ENCODE measurements at places on chromosomes 3 and 15. TPM values are rescaled to one million over a fixed set of nuclear protein-coding genes. Genes with fewer than 3 reads are reported as not detected.

The LTF gene
- 5.0 TPM for total RNA-seq

DNA sequence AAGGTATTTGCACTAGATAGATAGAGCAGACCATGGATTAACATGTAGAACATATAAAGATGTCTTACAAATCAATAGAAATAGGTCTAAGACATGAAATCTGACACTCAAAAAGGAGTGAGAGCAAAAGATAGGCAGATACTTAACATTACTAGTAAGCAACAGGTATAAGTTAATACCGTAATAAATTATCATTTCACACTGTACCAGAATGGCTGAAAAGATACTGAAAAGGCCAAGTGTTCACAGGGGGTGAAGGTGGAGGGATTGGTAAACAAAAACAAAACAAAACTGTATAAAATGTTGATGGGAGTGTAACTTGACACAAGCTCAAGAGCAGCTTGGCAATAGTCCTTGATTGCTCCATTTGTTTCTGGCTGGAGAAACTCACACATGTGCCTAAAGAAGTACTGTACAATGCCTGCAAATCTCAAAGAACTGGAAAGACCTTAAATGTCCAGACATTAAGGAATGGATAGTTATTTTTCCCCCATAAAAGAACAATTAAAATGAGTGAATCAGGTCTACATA lies 3.5 kb downstream of the NSMCE3 start:
- H3K4me3 ChIP-seq, result no peak overlapping the region
- peaks cover 42% of the 10 kb centered on the region for H3K4me1 ChIP-seq
- no peak overlapping the region for H3K27ac ChIP-seq
- H3K36me3 ChIP-seq, result no peaks in the 10 kb centered on the region

DNA sequence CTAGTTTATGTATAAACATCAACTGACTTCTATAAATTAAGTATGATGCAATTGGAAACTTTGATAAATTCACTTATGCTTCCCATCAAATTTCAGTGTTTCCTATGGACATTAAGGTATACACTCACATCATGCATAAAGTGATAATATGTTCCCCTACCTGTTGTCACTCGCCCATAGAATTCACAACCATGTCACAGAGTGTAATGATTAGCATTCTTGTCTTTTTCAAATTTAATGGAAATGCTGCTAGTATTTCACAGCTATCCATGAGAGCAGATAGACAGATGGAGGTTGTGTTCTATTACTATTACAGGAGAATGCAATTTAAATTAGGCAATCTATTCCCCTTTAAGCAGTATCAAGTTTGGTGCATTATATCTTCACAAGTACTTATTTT lies 984 bp downstream of the PLSCR4 start:
- H3K27me3 ChIP-seq, result no peaks in the 10 kb centered on the region
- H3K27ac ChIP-seq, result peak overlapping the region; percentile 91
- no peak for DNase-seq
- peak overlapping the region; percentile 88 for H3K4me3 ChIP-seq

DNA sequence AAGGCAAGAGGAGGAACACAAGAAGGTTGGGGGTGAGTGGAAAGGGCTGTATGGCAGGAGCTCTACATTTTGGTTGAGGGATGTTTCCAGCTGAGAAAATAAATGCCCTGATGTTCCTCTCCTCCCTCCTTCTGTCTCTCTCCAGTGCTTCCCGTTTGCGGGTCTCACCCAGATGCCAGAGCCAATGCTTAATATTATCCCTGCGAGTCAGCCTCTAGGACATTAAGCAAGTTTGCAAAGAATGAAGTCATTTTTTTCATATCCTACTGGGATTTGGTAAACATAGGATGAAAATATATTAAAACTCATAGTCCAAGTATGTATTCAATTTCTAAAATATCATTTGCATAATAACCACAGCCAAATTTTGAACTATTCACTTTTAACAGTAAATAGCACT lies 295.9 kb downstream of the CADM2 start:
- no peak overlapping the region for H3K27ac ChIP-seq
- no peaks in the 10 kb centered on the region for H3K4me1 ChIP-seq
- no peaks in the 10 kb centered on the region for H3K27me3 ChIP-seq
- no peaks in the 10 kb centered on the region for H3K36me3 ChIP-seq

DNA sequence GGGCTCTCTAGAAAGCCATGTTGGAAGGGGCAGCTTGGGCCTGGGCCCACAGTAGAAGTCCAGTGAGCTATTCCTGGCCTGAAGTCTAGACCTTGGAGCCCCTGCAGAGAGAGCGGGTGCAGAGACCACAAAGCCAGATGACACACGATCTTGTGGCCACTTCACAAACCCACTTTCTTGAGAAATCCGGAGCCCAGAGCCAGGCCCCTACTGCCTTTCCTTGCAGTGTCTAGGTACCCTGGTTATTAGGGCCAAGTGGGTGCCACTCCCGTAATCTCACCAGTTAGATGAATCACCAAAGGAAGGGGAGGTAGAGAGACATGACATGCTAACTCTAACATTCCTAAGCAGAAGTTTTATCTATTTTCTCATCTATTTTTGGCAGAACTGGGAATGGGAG lies 72.5 kb upstream of the ADAMTSL3 start:
- no peak overlapping the region for H3K4me3 ChIP-seq
- no peaks in the 10 kb centered on the region for H3K27me3 ChIP-seq
- no peaks in the 10 kb centered on the region for H3K36me3 ChIP-seq
- no peaks in the 10 kb centered on the region for H3K4me1 ChIP-seq
- H3K27ac ChIP-seq, result no peak overlapping the region
- no peak for DNase-seq

DNA sequence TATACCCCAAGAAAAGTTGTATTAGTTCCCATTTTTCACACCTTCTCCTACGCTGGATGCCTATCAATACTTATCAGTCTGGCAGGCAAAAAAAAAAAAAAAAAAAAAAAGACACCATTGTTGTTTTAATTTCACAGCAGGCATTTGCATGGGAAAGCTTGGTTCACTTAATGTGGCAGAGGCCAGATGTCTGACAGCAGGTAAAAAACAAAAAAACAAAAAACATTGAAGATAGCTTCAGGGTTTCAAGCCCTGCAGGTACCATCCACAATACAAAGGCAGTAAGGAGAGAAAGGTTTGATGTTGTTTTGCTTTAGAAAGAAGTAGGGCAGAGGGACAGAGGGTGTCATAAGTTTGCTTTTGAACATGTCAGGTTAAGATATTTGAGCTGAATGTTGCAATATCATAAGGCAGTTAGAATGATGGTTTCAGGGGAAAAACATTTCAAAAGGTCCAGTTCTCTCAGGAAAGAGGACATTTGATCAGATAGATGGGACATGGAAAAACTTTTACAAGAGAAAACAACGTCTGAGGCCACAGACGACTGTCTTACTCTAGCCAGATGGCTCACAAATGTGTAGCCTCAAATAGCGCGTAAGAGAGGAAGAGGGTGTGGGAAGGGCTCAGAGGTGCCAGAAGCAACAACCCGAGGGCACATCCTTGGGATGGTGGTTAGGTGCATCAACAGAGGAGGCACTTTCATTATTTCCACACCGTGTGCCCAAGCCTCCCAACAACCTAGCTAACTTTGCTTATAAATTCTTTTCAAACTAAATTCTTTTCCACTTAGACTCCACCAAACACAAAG lies 25.7 kb downstream of the PCOLCE2 start:
- no peaks in the 10 kb centered on the region for H3K27me3 ChIP-seq
- no peak overlapping the region for H3K27ac ChIP-seq
- no peak for DNase-seq
- peaks cover 13% of the 10 kb centered on the region for H3K4me1 ChIP-seq
- no peaks in the 10 kb centered on the region for H3K36me3 ChIP-seq

DNA sequence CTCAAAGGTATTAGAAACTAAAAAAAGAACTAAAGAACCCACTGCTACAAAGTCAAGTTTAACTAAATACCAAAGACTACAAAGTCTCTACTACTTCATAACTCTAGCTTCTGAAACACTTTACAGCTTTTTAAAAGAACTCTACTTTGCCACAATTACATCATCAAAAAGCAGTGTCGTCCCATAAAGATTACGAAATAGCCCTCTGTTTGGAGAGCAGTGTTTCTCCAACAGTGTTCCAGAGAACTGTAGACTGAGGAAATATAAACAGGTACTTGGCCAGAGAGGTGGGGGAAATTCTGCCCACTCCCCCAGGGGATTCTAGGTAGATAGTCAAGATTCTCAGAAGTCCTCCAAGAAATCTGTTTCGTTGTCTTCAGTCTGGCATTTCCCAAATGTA lies 225.6 kb downstream of the PDZRN3 start:
- H3K4me3 ChIP-seq, result no peak overlapping the region
- H3K4me1 ChIP-seq, result peaks cover 10% of the 10 kb centered on the region
- no peak for DNase-seq
- H3K27ac ChIP-seq, result no peak overlapping the region
- no peaks in the 10 kb centered on the region for H3K27me3 ChIP-seq
- H3K36me3 ChIP-seq, result peaks cover 4% of the 10 kb centered on the region

DNA sequence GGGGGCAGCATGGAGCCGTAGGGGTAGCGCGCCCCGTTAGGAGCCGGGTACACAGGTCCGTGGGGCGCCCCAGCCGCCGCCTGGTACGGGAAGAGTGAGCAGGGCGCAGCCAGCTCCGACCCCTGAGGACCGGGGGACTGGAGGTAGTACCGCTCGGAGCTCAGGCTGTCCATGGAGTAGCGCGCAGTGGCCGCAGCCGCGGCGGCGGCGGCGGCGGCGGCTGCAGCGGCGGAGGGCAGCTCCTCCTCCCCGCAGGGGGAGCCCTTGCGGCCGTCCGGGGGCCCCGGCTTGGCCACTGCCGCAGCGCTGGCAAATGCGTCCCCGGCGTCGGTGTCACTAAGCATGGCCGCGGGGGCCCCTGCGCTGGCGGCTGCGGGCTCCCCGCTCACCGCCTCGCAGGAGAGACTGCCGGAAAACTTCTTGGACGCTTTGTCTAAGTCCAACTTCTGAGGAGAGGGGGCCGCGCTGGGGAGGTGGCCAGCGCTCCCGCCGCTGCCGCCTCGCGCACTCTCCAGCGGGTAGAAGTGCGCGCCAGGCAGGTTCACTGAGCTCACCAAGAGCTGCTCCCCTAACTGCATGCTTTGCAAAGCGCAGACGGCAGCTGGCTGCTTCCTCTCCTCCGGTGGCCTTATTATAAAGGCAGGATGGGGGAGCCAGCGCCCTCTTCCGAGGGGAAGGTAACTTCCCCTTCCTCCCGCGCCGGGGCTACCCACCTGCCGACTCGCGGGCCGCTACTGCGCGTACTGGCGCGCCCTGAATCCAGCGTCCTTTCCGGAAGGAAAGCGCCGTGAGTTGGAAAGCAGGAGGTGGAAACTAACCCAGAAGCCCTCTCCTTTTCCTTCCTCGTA lies at the start of gene EOMES:
EOMES (minus strand) TSS at position 607 of the 848 bp plus-strand sequence; CDS start at position 578, 29 bp downstream.
- peak within 1 kb of the TSS; percentile 44 for H3K4me3 ChIP-seq
- DNase-seq, result no peak
- H3K36me3 ChIP-seq, result no peaks in the 10 kb centered on the region
- H3K27me3 ChIP-seq, result peaks cover 97% of the 10 kb centered on the region
- H3K4me1 ChIP-seq, result peaks cover 36% of the 10 kb centered on the region

DNA sequence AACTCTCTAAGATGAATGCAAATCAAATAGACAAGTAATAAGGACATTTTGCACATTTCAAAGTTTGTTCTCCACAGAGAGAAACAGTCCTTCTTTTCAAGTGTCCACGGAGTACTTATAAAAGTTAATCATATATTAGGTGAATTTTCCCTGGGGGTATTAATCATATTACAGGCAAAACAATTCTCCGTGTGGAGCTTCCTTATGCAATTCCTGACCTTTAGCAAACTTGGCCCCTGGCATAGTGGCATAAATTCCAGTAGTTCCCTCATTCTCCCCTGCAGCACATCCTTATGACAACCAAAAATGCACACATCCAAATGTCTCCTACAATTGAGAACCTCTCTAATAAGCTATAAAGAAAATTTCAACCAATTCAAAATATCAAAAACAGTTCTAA lies 34.4 kb downstream of the FSIP1 start:
- H3K27me3 ChIP-seq, result no peaks in the 10 kb centered on the region
- no peak overlapping the region for H3K4me3 ChIP-seq
- no peaks in the 10 kb centered on the region for H3K36me3 ChIP-seq

DNA sequence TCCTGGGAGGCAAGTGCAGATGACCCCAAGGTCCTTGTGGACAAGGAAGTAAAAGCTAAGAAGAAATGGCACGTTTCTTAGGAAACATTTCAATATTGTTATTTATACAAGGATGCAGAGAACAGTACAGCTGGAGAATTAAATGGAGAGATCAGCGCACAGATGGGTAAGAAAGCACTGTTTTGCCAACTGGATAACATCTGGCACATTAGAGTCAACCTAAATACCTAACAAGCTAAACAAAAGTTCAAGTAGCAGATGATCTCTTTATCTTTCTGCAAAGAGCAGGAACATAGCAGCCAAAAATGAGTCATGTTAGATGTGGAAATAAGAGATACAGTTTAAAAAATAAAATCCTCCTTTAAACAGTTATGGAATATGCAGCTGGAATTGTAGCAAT lies 15.7 kb upstream of the DPPA4 start:
- H3K36me3 ChIP-seq, result no peaks in the 10 kb centered on the region
- DNase-seq, result no peak
- H3K4me1 ChIP-seq, result no peaks in the 10 kb centered on the region
- H3K27me3 ChIP-seq, result no peaks in the 10 kb centered on the region
- H3K27ac ChIP-seq, result no peak overlapping the region
